ENCODE measurements at places on chromosomes 3 and 15. TPM values are rescaled to one million over a fixed set of nuclear protein-coding genes. Genes with fewer than 3 reads are reported as not detected.

CTDSPL gene
- 31.9 TPM for total RNA-seq

RNU6-1 gene
- total RNA-seq: not detected

TM4SF1 gene
- total RNA-seq: 46.1 TPM

FAM3D gene
- total RNA-seq: not detected

GOLGA6L9 gene
- total RNA-seq: 5.5 TPM

ARHGEF26 gene
- 11.7 TPM for total RNA-seq

All from ovary (tissue), 10 donors.